ENCODE measurements at places on chromosomes 11 and 22.

DNA sequence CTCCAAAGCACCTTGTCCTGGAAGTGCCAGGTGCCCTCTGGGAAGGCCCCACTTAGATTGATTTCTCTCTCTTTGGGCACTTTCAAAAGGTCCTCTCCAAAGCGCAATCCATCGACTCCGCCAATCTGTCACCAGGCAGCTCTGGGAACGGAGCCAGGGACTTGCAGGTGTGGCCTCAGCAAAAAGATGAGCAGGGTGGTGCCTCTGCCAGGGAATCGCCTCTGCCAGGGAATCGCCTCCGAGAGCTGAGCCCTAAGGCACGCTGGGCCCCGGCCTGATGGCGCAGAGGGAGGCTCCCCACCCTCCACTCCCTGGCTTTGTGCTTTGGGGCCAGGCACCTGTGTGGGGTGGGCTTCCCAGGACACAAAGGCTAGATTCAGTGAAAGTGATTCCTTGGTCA is 1391.3 kb downstream of the TBC1D22A start:
- no peak for DNase-seq

DNA sequence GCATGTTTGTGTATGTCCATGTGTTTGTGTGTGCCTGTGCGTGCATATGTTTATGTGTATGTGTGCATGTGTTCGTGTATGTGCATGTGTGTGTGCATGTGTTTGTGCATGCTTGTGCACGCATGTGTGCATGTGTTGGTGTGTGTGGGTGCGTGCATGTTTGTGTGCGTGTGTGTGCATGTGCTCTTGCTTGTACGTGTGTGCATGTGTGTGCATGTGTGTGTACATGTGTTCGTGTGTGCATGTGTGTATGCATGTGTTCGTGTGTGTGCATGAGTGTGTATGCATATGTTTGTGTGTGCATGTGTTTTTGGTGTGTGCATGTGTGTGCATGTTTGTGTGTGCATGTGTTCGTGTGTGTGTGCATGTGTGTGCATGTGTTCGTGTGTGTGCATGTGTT is 63.4 kb downstream of the TSPAN18 start:
- no peak for DNase-seq

DNA sequence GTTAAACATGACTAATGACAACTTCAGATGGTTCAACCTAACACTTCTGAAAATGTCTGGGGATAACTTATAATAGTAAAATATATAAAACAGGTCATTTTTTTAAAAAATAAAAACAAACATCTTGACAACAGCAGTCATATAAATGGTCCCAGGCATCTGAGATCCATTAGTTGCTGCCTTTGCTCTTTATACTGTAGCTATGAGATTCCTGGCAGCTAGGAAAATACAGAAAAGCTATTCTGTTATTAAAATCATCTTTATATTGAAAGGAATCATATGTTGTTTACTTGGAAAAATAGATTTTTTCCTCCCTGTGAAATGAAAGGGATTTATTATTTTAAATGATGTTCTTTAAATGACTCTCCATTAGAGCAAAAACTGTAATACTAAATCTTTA is 55.7 kb upstream of the DEUP1 start:
- no peak for DNase-seq

DNA sequence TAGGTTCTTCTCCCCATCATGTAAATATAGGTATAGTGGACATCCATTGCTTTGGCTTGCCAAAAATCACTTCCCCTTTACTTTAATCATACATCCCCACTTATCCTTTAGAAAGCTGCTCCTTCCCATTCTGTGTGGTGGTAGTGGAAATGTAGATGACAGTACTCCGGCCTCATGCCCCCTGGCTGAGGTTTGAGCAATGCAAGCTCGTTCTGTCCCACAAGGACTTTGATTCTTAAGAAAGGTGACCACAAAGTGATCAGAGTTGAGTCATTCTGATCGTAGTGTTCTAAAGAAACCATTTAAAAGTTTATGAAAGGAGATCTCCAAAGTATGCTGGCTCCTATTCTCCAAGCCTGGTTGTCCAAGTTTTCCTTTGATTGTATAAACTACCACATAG is 10.9 kb downstream of the TUG1 start:
- no peak for DNase-seq

- no peak for DNase-seq
Measured at GRCh38 chr11:93662175-93662570, 691 bp downstream of the CEP295 start.

DNA sequence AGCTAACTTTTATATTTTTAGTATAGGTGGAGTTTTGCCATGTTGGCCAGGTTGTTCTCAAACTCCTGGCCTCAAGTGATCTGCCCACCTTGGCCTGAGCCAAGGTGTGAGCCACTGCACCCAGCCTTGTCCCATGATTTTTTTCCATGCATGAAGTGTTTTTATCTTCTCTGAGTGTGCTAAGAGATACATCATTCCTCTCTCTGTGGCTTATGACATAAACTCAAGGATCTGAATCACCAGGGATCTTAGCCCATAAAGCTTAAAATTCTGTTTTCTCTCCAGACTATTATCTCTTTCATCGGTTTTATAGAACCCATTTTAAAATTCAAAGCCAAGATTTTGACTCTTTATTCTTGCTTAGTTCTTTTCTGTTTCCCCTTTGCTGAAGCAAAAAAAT is 48.4 kb upstream of the C11orf58 start:
- DNase-seq: no peak

DNA sequence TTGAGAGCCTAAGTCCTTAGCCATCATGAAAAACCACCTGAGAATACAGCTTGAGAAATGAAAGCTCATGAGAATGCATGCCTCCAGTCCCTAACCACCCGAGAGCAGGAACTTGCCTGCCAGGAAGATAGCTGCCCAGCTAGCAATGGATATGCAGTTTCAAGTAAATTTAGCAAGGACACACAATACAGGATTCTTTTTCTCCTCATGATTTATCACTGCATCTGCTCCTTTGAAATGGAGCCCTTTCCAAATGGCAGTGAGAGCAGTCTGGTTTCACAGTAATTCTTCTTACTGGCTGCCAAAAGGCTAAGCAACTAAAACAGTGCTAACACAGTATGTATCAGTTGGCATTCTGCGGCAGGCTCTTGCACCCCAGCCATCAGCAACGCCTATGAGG is 109.9 kb downstream of the MICAL3 start:
- DNase-seq: no peak

DNA sequence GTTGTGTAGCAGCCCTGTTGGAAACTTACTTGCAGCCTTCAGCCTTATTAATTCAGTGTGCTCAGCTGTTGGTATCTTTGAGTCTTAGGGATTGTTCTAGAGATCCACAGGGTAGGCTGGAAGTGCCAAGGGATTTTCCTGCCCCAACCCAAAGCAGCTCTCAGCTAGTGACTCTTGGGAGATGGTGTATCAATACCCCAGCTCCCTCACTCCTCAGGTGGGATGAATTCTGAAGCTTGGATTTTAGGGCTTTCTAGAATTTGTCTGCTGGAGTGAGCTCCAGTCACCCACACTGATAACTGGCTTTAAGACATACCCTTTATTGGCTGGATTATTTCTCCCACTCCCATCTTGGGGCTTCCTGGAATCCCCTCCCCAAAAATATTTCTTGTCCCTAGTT is 493.0 kb downstream of the MN1 start:
- no peak for DNase-seq
